ENCODE measurements at places on chromosomes 13 and 19. TPM values are rescaled to one million over a fixed set of nuclear protein-coding genes. Genes with fewer than 3 reads are reported as not detected.

DNA sequence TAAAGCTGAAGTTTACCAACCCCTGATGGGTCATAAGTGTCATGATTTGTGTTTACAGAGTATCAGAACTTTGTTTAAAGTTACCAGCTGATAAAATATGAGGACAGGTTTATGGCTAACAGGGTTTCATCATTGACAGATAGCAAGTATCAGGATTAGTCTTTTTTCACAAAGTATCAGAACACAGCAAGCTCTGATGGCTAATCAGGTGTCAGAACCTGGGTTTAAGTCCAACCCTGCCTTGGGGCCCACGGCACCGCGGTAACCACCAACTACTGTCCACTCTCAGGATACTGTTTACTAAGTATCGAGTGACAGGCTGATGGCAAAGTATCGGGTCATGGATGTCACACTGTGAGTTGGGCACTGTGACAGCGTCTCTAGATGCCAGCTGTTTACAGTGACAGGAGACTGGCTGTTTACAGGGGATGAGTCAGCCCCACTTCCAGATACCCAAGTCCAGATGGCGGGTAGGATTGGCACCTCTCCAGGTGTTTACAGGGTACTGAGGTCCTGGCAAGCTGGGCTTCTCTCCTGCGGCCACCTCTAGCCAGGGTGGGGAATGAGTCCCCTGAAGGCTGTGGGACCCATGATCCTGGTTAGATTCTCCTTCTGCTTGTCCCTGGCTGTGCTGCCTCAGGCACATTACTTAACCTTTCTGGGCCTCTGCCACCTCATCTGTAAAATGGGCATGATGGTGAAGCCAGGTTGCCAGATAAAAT is 21.8 kb downstream of the ARRDC2 start:
- DNase-seq: peak; percentile 79

GRCh38 chr13:104577071-104577815 is 1511.0 kb upstream of the SLC10A2 start:
- DNase-seq: no peak

DNA sequence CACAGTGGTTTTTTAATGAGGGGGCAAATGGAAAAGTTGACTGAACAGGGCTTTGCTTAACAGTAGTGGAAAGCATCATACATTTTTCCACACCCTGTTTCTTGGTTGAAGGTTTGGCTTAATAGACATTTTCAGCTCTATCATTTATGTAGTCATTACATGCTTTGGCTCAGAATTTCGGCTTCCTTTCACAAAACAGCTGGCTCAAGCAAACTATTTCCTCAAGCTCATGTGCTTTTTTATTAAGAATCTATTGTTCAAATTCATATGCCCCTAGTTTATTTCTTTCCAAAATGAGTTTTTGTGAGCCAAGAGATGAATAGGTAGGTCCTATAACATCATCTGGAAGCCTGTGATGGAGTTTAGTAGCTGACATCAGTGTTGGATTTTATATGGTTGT is 113.8 kb downstream of the SLITRK6 start:
- no peak for DNase-seq

Gene DLL3
- 5.6 TPM for total RNA-seq

DNA sequence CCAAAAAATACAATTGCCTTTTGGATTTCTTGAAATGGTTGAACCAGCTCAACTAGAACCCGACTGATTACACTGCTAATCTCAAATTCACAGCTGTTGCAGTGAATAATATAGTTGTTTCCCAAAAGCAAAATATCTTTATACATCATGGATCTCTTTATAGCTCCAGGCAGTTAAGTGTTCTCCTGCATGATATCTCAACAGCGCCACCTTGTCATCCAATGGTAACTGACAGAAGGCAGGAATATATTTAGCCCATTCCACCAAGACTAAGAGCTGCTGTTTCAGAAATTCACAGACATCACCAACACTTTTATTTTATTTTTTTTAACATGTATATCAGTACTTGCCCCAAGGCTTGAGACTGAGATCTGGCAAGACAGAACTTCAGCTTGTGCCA is 1141.0 kb upstream of the PRR20A start:
- no peak for DNase-seq

DNA sequence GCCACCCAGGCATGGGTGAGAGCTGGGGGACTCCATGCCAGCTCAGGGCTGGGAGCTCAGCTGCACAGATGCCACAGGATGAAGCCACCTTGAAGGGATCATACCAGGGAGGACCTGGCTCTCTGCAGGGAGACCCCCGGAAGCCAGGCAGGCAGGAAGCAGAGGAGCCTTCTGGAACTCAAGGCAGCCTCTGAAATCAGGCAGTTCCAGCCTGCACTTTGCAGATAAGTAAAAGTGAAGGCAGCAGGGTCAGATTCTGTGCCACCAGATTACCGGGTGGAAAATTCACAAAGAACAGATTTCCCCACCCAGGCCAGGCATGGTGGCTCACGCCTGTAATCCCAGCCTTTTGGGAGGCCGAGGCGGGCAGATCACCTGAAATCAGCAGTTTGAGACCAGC is 2.5 kb downstream of the TMEM259 start:
- no peak for DNase-seq

Gene SOHLH2
- total RNA-seq: 0.47 TPM

- DNase-seq: no peak
These were observed 75.9 kb downstream of the STK24 start for GRCh38 chr13:98500963-98501421.

DNA sequence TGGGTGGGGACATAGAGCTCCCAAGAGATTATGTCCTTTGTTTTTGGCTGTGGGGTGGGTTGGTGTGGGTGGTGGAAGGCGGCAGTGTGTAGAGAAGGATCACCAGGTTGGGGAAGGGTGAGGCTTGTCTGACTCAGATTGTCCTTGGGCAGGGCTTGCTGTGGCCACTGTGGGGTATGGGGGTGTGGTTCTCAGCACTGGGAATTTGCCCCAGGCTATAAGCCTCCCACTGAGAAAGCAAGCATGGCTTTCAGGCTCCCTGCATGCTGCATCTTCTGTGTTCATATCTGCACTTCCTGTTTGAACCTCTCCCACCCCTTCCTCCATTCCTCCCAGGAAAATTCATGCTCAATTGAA is 34.9 kb downstream of the DNAJC15 start:
- peak; percentile 75 for DNase-seq

Gene FFAR1
- not detected for total RNA-seq

DNA sequence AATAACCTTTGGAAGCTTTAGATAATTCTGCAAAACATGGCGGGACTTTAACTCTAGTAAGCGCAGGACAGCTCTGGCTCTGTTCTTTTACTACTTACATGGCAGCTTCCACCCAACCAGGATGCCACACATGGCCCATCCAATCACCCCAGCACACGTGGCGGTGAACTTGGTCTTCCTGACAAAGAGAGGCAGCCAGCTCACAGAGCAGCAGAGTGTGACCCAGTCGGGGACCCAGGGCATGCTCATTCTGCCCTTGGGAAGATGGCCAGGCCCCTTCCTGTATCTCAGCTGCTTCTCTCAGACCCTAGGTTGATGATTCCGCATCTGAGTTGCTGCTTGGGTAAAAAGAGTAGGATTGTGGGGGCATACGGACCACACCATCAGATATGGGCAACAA is 172.1 kb downstream of the USP12 start:
- DNase-seq: no peak

Gene ANGPTL8
- total RNA-seq: not detected

DNA sequence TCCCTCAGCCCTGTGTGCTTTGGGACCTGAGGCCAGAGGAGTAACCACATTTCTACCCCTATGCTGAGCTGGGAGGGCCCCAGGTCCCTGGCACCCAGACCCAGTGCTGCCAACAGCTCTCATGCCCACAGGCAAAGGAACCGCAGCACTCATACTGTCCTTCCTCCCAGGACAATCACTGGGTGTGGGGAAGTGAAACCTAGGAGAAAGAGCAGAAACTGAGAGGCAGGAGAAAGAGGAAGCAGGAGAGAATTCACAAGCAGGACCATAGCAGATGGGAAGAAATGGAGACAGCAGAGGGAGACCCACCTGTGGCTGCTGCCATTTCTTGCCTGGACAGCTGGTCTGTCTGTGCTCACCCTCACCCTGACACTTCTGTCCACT is 18.9 kb downstream of the CCDC97 start:
- no peak for DNase-seq

Gene GGN
- total RNA-seq: not detected

- no peak for DNase-seq
These were observed 5.6 kb downstream of the CEACAM4 start for GRCh38 chr19:41621226-41621625.

Gene APOC4
- not detected for total RNA-seq

GRCh38 chr13:99041788-99042187 is 63.9 kb upstream of the DOCK9 start:
- DNase-seq: no peak

Gene IRS2
- total RNA-seq: 0.35 TPM
